Dermis blood vessel endothelial cell (primary cell): ENCODE measurements at places on chromosomes 12 and 14. TPM values are rescaled to one million over a fixed set of nuclear protein-coding genes. Genes with fewer than 3 reads are reported as not detected.

GRCh38 chr12:24328261-24328660 is 378.8 kb upstream of the SOX5 start:
- DNase-seq: no peak

DNA sequence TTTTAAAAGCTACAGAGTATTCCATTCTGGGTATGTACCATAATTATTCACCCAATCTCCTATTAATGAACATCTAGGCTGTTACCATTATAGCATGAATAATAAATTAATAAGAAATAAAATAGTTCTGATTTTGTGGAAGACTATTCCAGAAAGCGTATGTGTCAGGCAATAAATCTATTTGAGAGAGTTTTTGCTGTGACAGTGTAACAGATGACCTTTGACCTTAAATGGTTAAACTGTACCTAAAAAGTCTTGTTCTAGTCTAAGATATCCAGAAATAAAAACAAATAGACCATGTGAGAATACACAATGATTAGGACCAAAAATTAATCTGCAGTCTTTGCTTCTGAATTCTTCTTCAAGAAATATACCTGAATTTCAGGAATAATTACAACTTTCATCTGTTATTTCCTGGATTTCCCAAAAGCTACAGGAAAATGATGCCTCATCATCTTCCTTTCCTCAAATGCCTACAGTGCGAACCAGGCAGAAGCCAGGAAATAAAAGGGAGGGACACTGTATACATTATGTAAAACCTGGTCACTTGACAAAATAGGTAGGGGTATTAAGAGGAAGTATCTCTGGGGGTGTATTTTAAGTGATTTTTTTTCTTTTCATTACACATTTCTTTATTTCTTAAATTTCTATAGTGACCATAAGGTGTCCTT is 7.3 kb downstream of the TM7SF3 start:
- DNase-seq: no peak

The PLCZ1 gene
- total RNA-seq: not detected in 2 replicates

The CKAP4 gene
- 72.7 and 111 TPM in 2 replicates for total RNA-seq

The POLE2 gene
- total RNA-seq: 8.7 and 13.9 TPM in 2 replicates

The USP44 gene
- 3.4 and 5.4 TPM in 2 replicates for total RNA-seq
